ENCODE measurements at places on chromosomes 2 and 18.
A peak's percentile ranks its signal among the peaks of the same experiment; 100 is the strongest.

DNA sequence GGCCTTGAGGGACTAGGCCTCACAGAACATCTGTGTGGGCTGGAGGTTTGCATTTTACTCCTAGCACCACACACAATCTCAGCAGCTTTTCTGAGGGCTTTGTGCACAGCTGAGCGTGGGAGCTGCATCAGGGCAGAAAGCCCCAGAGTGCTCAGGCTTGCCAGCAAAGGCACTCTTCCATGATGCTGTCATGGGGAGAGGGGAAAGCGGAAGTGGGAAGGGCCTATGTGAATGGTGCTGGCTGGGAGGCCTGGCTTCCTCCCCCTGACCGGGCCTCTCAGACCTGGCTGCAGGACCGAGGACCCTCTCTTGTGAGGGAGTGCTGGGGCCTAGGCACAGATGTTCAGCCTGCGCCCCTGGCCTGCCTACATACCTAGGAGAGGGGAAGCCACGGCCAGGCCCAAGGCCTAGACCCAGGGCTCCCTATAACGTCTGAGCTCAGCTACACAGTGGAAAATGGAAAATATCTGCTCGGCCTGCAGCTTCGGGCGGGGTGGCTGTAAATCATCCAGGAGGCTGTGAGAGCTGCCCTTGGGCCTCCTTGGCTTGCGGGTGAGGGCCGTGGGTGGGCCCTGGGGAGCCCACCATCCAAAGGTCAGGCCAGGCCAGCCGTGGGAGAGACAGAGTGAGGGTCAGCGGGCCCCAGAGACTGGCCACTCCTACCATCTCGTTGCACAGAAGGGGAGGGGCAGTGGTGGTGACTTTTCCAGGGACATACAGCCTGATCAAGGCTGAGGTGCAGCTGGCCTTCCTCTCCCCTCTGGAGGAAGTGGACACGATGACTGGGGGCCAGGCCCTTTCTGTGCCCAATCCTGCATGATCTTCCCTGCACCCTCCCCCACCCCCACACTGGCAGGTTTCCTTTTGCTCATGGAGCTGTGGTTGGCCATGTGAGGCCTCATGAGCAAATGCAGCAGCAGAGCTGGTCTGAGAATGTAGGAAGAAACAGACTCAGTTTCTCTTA lies 22.8 kb downstream of the GLI2 start:
- DNase-seq: no peak

DNA sequence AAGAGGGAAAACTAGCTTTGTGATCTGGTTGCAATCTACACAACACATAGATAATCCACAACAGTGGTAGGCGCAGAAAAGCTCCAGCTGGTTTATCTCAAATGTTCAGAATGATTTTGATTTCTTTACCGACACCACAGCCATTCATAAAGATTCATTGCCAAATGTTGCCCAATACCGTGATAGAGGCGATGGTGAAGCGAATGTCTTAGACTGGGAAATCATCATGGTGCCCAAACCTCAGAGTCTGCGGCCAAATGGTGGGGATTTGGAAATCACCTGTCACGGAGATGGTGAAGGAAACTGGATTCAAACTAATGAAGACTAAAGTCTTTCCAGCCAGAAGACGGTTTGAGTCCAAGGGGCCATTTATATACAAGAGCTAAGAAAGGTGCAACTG lies 48.5 kb upstream of the CCDC150 start:
- DNase-seq: no peak

DNA sequence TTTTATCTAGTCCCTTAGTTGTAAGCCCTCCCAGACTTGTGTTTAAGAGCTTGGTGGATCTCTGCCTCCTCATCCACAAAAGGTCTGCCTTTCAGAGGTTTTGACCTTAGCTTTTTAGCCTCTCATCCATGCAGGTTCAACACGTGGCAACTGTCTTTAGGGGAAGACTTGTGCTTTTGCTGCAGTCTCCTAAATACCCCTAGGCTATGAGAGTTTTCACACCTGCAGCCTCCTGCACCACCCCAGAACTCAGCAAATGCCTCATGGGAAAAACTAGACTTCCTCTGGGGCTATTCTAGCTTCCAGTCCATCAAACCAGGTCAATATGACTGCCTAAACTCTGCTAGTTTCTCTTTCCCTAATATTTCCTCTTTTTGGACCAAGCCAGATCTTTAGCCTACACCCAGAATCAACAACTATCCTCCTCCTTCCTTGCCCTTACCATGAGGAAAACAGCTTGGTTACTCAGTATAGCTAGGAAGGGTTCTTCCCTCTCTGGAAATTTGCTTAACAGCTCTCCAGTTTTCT lies 132.3 kb upstream of the RIOK3 start:
- no peak for DNase-seq

DNA sequence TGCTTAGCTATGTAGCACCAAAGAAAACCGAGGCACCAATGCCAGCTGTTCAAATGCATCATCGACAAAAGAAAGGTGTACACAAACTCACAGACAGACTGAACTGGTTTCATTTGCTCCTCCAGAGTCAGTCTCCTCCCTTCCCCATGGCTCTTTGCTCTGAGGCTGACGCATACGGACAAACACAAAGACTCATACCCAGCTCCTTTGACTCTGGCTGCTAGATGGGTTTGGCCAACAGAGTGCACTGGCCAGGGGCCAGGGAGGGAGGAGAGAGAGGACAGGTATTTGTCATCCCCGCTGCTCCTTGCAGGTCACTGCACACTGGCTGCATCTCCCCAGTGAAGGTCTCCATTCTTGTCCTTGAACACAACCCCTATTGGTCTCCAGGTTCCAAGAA lies 40.7 kb downstream of the DNER start:
- DNase-seq: no peak

DNA sequence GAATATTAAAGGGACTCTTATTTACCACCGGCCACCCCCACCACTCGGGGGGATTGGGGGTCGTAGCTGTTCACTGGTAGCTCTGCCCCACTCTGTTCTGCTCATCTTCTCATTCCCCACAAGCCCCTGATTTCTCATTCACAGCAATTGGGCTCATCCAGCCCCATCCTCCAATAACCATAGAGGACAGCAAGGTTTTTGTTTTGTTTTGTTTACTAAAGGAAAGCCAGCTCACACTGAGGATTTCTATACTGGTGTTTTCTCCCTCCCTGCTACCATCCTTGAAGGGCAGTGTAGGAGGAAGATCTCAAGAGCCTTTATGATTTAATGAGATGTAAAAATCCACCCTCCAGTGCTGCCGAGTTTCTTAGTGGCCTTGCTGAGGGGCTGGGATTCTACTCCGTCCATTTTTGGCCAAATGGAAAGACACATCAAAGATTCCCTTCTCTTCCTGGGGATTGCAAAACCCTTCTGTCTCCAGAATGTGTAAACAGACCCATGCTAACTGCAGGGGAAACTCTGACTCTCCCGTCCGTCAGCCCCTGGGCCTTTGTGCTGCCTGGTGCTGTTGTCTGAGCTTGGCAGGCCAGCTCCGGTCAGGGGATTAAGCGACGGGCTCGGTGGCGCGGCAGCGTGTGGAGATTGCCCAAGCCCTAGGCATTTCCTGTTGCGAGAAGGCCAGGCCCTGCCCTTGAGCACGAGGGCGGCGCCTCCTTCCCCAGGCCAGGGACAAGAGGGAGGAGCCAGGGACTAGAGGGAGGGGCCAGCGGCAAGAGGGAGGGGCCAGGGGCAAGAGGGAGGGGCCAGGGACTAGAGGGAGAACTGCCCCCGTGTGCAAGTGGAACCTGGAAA lies 165.0 kb downstream of the ANTXR1 start:
- no peak for DNase-seq

DNA sequence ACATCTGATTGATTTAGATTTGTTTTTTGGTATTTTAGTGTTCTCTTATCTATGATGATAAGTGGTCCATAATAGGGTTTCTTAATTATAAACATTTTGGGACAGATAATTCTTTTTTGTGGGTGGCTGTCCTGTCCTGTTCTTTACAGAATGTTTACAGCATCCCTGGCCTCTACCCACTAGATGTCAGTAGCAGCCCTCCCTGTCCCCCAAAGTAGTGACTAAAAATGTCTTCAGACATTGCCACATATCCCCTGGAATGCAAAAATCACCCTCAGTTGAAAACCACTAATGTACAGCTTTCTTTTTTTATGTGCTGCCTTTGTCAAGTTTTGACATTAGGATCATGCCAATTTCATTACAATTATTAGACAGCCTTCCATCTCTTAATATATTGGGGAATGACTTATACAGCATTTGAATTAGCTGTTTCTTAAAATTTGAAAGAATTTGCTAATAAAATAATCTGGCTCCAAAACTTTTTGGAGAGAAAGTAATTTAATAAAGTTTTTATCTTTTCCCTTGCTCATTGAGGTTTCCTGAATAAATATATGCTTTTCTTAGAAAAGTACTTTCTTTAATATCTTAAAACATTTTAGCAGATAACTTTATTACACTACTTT lies 19.5 kb downstream of the WIPF1 start:
- peak; percentile 72 for DNase-seq

GRCh38 chr2:36967236-36967876 lies 1.0 kb upstream of the STRN start:
- DNase-seq: no peak

DNA sequence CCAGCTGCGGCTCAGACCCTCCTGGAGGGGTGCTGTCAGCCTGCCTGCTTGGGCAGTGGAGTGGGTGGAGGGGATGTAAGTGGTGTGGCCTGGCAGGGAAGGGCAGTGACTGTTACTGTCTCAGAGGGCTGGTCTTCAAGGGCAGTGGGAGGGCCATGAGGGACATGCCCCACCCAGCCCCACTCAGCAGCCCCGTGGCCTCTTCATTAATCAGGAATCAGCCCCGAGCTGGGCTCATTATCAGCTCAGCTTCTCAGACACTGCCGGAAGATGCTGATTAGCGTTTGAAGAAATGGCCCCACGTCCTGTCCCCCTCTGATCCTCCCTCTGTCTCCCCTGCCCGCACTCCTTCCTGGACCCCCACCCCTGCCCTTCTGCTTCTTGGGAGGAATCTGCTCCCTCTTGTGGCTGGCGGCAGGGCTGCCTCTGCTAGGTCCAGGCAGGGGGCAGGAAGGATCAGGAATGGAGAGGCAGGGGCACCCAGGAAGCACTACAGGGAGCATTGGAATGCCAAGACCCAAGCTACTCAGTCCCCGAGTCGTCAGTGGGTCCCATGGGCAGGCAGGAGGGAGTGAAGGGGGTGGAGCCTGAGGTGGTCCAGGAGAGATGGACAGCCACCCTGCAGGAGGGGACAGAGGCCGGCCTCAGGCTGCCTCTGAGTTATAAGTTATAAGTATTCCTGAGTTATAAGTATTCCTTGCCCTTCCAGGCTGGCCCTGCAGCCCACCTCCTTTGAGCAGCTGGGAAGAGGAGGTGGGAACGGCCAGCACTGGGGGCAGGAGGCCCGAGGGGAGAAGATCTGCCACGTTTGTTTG lies 7.0 kb downstream of the ASIC4 start:
- no peak for DNase-seq

DNA sequence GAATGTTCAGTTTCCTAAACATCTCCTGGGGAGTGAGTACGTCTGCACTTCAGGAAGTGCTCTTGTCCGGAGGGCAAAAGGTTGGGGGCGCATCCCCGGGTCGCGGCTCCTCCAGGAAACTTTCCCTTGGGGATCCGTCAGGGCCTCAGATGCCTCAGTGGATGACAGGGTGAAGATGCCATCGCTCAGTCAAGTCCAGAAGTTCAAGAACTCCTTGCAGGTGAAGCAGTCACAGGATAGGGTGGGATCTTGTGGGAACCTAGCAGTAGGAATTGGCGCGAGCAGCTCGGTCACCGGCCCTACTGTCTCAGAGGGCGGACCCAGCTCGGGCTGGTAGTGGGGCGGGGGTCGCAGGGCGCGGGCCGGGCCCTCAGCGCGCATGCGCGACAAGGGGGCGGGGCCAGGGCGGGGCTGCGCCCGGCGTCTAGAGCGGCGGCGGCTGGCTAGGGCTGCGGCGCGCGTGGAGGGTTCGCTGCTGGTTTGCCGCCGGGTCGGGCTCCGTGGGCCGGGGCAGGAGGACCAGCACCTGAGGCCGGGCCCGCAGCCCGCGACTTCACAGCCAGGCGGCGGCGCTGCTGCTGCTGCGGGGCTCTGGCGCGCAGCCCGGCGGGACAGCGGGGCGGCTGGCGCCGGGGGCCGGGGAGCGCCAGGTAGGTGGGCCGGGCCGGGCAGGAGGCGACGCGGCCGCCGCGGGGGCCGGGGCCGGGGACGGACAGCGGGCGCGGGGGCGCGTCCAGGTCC lies at the start of gene INPP4A:
TSS of gene INPP4A (plus strand) at position 423 of the 741 bp plus-strand sequence. CDS start 75,191 bp downstream, outside the sequence.
- DNase-seq: peak; percentile 74

- DNase-seq: no peak
Observed at GRCh38 chr2:85758361-85759256, 4.8 kb downstream of the ATOH8 start.

DNA sequence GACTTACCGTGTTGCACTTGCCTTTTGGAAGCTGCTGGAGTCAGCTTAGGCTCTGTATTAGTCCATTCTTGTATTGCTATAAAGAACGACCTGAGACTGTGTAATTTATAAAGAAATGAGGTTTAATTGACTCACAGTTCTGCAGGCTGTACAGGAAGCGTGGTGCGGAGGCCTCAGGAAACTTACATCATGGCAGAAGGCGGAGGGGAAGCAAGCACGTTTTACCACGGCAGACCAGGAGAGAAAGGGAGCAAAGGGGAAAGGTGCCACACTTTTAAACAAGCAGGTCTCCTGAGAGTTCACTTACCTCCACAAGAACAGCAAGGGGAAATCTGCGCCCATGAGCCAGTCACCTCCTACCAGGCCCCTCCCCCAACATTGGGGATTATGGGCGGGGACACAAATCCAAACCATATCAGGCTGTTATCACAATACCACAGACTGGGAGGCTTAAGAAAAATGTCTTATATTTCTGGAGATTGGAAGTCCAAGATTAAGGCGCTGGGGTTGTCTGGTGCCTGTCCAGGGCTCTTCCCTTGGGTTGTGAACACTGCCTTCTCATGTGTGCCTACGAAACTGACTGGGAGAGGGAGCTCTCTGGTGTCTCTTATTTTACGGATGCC lies 3.6 kb upstream of the D2HGDH start:
- DNase-seq: no peak

DNA sequence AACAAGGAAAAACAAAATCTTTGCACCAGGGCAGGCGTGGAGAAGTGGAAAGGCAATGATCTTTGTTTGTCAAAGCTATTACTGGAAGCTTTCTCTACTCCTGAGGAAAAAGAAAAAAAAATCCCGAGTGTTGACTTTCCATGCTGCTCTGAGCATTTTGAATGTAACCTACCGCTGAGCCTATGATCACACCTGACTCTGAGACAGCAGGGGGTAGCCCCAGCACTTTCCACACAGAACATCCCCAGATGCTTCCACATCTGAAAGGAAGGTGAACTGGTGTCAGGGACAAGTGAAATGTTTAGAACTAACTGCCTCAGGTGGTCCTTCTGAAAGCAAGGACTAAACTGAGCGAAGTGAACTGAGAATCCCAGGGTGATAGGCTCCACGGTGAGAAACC lies 1315.1 kb upstream of the DDX18 start:
- DNase-seq: no peak

- no peak for DNase-seq
Observed at GRCh38 chr2:12173271-12173942, 427.0 kb downstream of the LPIN1 start.

GRCh38 chr2:129610766-129611165 lies 368.7 kb upstream of the RAB6C start:
- no peak for DNase-seq

DNA sequence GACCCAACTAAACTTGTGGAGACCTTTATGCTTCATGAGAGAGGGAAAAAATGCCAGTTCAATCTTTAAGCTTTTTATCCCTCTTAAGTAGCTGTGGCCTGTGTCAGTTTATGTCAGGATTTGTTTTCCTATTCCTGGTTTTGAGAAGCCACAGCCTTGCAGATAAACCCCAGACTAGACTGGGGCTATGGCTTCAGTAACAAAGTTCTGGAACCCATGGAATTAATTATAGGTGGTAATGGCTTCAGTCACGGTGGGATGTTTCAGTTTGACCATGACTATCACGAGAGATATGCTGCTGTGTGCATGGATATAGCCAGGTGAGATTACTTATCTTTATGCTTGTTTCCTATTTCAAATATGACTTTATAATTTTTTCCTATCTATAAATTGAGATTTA lies 134.8 kb downstream of the RAPGEF4 start:
- DNase-seq: no peak

Data from effector memory CD8-positive, alpha-beta T cell (primary cell).